ENCODE measurements at places on chromosomes 1 and 21.

DNA sequence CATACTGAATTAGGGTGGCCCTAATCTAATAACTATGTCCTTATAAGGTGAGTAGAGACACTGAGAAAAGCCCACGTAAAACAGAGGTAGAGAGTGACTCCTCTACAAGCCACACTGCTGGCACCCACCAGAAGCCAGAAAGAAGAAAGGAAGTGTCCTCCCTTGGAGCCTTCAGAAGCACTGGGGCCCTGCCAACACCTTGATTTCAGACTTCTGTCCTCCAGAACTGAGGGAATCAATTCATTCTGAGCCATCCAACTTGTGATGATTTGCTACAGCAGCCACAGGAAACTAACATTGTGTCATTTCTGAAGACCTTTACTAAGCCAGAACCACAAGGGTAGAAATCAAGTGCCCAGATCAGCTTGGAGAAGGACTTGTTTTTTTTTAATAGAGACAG, 15.0 kb downstream of the GNB1 start:
- DNase-seq: no peak

DNA sequence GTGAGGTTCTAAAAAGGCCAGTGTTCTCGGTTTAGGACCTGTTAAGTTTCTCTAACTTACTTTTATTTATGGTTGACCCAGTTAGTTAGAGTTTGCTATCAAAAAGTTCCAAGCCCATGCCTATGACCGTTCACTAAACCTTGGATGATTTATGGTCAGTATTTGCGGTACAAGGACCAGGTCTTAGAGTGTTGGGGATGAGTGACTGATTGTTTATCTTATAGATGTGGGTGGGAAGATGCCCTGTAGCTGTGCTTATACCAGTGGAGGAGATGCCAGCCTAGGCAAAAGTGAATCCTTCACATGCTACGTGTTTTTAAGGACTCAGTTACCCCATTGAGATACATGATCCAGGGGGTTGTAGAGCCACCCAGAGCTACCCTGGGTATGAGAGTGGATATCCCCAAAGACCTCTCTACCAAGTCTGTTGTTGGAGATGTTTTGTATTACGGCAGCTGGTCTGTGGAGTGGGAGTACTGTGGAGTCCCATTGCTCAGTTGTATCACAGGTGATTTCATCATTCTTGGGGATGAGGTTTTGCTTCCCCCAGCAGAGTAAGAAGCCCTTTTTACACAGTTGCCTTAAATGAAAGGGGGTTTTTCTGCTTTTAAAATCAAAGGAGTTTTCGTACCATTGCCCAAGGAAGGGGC, 2.1 kb downstream of the SLC22A15 start:
- DNase-seq: no peak

DNA sequence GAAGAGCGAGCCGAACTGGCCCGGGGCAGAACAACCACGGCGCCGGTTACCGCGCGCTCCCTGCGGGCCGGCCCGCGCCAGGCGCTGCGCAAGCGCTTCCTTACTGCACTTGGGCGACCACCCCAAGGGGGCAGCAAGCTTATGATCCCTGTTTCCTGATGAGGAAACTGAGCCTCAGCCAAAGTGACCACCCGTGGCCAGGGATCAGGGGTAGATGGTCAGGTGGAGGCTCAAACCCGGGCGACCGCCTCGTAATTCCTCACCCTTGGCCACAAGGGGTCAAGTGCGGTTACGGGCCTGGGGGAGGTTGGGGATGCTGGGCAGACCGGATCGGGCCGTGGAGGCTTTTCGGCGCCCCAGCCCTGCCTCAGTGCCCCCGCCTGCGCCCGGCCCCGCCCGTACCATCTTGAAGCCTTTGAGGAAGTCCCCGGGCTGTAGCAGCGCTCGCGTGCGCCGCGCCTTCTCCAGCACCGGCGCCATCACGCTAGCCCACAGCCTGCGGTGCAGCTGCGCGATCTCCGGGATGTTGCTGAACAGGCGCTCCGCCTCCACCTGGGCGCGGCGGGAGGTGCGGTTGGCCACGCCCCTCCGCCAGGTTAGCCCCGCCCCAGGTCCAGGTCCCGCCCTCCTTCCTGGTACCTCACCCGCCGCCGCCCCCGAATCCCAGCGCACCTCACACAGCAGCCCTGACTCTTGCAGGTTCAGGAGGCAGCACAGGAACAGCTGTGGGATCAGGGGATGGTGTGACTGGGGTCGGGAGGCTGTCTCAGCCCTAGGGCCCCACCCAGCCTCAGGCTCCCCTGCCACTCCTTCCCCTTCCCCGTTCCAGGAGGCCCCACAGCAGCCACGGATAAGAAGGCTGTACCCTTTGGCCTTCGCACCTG, 5.4 kb upstream of the TNFRSF25 start:
- no peak for DNase-seq

- no peak for DNase-seq
Measured at GRCh38 chr1:67894981-67895735, 61.9 kb upstream of the GNG12 start.

DNA sequence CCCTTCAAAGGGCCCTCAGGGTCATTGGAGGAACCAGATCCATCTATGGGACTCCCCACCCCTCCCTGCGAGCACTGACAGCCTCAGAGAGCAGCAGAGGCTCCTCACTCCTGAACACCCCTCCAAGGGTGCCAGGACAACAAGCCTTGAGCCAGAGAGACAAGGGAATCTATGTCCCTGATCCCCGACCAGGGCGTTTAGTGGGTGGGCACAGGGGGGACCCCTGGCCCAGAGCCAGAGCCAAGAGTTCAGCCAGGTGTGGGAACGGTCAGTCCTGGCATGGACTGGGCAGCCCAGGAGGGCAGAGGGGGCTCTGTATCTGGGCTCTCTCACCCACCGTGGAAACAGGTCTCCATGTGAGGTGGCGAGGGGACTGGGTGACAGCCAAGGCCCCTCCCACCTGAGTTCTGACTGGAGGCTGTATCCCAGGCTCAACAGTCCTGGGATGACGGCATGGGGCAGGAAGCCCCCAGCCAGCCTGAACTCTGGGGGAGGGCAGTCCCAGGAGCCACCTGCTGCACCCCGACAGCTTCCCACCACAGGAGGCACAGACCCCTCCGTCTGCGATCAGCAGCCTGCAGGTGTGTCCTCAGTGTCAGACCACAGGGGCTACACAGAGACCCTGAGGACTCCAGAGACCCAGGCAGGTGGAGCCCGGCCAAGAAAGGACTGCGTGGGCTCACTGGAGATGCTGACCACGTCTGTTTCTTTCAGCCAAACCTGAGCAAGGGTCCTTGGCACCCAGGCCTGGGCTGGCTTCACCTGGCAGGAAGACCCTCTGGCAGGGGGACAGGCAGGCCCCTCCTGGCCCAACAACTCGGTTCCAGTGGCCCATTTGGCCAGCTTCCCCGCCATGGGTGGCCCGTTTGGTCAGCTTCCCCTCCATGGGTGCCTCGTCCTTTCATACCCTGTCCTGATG, 11.2 kb upstream of the SRARP start:
- DNase-seq: no peak

DNA sequence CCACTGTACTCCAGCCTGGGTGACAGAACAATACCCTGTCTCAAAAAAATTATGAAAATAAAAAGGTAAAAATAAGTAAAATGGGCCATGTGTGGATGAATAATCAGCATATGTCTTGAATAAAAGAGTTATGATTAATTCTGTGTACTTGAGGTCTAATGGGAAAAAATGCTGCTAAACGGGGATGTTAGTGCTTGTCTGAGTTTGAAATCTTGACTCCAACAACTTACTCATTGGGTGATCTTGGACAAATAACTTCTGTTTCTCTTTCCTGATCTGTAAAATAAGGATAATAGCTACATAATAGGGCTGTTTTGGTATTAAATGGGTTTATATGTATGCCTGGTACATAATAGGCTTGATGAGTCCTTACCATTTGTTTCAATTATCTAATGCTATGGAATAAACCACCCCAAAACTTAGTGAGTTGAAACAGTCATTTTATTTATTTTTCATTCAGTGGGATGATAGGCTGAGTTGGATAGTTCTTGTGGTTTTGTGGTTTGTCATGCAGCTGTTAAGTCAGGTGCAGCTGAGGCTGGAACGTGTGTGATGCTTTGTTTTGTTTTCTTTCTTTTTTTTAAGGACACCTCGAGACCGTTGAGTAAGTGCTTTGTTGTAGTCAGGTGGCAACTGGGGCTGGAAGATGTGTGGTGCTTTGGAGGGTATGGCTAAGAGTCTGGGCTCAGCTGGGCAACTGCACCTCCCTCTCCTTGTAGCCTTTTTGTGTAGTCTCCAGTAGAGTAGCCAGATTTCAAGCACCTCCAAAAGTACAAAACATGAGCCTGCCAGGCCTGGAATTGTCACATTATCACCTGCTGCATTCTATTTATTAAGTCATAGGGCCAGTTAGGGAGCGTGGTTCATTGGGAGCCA, 4.9 kb downstream of the MDM4 start:
- no peak for DNase-seq

- DNase-seq: no peak
Measured at GRCh38 chr1:55214212-55214933, 791 bp downstream of the USP24 start.

DNA sequence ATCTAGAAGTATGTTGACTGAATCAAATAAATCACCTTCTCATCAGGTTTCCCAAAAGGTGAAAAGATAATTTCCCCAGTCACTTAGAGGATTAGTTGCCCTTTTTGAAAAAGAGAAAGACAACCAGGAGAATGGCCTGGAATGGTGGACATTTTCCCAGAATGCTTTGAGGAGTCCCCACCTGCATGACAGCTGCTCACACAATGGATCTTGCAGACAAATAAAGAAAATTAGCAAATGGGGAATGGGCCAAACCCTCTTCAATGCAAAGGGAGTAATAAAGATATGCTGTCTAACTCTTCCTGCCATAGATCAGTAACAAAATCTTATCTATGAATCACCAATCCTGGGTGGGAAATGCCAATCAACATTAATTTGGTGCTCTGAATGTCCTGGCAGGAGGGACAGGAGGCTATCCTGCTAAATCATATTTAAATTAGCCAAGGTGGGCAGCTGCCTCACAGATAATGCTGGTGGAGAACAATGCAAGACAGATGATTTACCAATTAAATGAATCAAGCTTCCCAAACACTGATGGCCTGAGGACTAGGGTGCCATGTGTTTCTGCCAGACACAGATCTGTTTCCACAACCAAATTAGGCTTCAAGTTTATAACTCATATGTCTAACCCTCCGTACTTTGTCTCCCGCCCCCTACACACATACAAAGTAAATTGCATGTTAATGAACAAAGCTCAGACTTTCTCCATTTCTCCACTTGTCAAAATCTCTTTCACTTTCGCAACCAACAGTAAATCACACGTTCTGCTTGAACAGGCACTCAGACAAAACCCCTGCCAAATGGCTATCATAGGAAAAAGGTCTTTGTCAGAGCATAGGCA, 488.0 kb upstream of the PLXNA2 start:
- no peak for DNase-seq

DNA sequence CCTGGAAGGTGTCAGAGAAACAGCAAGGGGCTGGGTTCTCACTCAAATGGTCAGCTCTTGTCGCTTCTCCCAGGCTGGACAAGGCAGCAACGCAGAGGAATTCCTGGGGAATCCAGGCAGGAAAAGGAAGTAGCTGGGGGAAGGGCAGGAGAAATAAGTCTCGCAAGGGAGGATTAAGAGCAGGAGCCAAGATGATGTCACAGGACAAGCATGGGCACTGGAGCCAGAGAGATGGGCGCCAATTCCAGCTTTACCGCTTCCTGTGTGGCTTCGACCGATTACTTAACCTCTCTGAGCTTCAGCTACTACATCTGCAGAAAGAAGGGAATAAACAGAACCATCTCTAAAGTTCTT, 70.5 kb downstream of the SSBP3 start:
- DNase-seq: no peak

DNA sequence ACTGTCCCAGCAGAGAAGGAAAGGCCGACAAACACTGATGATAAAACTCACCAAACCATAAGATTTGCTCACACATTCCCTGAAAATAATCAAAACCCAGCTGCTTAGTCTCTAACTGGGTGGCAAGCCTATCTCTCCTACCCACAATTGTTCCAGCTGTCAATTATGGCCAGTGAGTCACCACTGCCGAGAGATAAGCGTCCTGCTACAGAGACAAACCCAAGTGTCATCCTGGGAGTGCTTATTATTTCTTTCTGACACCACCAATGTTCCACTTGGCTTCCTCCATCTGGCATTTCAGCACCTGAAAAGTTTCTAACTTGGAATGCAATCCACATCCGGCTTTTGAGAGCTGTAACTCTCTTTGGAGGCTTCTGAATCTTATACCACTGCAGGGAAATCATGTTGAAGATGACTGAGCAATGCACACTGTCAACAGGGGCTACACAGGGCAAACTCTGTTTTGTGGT, 51.5 kb upstream of the VAV3 start:
- DNase-seq: no peak

- DNase-seq: no peak
Measured at GRCh38 chr1:151716771-151717631, at the start of gene CELF3. Gene CELF3, minus strand, starts transcription at chr1:151716803. Its CDS starts 783 bp downstream, at chr1:151716020.

DNA sequence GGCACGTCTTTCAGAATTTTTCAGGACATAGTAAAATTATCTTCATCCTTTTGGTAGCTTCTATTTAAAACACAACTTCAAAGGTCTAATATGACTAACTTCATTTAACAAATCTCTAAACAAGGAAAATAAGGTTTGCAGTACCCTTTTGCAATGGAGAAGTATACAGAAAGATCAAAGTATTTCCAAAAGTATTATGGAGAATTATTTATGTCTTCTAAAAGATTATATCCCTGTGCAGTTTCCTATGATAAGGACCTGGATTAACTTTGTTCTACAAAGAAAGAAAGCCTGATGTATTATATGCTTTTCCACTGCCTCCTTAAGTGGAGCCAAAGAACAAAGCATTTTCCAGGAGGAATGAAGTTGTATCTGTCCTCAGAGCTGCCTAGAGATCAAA, 353.0 kb upstream of the RUNX1 start:
- no peak for DNase-seq

DNA sequence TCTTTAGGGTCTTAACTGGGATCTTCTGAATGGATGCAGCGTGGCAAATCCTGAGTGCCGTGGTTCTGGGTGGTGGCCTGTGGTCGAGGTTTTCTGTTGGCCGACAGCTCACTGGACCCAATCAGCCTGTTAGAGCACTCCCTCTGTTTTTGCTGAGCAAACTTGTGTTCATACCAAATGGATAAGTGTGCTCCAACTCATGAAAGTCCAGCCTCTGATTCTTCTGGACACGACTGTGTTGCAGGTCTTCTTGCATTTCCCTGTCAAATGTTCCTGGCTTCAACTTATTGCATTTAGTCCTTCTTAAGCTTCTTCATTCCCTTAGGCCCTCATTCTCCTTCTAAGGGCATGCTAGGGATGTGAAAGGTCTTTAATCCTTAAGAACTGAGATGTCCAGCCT, 63.7 kb downstream of the AJAP1 start:
- no peak for DNase-seq

GRCh38 chr1:233735331-233735730, 121.4 kb downstream of the KCNK1 start:
- no peak for DNase-seq

DNA sequence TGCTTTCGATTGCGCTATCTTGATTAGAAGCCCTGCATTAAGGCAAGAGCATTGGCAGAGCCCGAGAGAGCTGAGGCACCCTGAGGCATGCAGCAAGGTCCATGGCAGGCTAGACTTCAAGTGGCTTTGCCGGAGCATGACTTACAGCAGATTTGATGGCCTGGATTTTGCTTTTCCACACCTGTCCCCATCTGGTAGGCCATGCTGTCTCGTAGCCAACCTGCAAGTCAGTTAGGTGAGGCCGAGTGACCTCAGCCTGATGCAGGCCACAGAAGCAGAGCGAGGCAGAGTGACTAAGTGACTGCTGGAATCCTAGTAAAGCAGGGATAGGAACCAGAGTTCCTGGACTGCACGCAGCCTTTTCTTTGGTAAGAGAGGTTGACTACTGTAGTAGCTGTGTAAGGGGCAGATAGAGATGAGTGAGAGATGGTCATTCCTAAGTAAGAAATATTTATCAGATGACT, 148.9 kb downstream of the PBX1 start:
- DNase-seq: no peak

GRCh38 chr1:78536427-78536826, 45.7 kb downstream of the PTGFR start:
- no peak for DNase-seq

All from cortex of kidney (tissue), 1 donor.